ENCODE measurements at places on chromosomes 2 and 18.

GRCh38 chr2:211898702-211899101, 639.9 kb downstream of the ERBB4 start:
- no peak for DNase-seq

DNA sequence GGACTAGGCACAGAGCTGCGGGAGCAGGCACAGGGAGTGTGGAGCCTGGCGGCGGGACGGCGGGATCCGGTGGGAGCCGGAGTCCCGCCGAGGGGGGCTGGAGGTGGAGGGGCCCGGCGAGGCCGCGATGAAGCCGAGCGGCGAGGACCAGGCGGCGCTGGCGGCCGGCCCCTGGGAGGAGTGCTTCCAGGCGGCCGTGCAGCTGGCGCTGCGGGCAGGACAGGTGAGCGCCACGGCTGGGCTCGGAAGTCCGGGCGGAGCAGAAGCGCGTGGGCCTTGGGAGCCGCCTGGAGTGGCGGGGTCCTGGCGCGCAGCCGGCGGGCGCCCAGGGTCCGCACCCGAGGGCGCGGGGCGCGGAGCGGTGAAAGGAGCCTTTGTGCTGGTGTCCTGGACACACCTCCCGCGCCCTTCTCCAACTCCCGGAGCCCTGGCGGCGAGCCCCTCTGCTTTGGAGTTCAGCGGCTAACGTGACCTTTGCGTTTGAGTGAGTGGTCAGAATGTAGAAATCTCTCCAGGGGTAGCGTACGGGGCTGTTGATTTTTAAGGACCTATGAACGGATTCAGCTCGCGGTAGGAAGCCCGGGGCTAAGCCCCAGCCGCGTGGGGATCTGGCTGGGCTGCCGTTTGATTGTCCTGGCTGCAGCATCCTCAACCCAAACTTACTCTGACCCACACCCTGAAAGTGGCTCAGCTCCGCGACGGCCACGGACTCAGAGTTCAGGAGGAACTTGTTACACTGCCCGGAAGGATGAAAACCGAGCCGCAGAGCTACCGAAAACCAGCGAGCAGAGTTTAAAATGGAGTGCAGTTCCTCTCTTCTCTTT, 448 bp downstream of the IMPA2 start:
- DNase-seq, result peak; percentile 39

DNA sequence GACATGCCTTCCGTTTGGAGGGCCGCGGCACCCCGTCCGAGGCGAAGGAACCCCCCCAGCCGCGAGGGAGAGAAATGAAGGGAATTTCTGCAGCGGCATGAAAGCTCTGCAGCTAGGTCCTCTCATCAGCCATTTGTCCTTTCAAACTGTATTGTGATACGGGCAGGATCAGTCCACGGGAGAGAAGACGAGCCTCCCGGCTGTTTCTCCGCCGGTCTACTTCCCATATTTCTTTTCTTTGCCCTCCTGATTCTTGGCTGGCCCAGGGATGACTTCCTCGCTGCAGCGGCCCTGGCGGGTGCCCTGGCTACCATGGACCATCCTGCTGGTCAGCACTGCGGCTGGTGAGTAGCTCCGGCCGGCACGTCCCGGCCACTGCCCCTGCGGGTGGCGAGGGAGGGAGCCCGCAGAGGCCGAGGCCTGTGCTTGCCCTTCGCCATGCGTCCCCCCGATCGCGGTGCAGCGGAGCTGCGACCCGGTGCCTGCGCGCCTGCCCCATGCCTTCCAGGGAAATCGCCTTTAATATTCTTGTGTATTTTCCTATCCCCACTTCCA, 1.2 kb downstream of the BMPR2 start:
- peak; percentile 50 for DNase-seq

DNA sequence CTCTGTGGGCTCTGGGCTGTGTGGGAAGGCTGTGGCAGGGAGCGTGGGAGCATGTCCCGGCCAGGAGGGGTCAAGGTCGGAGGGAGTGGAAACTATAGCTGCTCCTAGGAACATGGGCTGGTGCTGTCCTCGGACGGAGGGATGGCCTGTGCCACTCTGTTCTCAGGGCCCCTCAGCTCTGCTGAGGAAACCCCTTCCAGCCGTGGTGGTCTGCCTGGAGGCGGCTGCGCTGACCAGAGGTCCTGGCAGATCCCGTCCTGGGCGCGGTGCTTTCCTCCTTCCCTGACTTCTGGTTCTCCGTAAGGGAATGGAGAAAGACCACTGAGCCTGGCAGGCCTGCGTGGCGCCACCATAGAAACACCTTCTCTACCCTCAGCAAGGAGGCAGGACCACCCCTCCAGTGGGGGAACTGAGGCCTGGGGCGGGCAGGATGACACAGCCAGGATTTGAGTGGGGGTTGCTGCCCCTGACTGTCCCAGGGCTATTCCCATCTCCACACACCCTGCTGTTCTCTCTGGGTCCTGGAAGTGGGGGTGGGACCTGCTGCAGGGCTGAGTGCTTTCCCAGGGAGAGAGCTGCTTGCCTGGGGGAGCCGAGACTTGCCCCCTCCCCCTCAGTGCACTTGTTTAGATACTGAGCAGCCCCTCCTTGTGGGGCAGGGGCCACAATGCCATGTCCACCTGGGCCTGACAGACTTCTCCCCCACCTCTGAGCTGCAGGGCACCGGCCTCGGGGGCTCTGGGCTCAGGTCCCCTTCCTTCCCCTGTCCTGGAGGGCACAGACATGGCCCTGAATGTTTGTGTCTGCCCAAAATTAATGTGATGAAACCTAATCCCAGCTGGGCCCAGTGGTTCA, 301.0 kb upstream of the HS6ST1 start:
- no peak for DNase-seq

- no peak for DNase-seq
Measured at GRCh38 chr2:98561902-98562695, 46.2 kb downstream of the COA5 start.

GRCh38 chr18:46321955-46322354, 217.8 kb downstream of the HAUS1 start:
- DNase-seq, result peak; percentile 89
